ENCODE measurements at places on chromosomes 6 and 20.

DNA sequence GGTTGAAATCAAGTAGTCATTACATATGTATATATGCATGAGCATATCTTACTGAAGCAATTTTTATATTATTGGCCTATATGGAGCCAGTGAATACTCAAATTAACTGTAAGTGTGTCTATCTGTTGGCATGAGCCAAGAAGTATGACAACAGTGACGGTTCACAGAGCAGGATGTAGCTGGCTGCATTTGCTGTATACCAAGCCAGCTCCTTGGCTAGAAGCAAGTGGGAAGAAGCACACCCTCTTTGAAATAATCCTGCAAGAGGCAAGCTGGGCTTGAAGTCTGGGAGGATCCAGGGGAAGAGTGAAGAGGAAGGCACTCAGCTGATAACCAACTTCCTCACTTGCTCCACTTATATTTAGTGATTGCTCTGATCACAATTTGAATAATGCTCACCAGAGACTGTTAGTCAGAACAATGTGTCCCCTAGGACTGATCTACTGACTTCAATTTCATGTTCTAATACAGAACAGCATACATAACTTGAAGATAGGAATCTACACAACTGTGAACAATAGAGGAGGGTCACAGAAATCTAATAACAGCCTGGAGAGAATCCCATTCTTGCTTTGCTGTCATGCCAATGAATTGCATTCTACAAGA is 497.3 kb downstream of the PRKN start:
- no peak for DNase-seq

DNA sequence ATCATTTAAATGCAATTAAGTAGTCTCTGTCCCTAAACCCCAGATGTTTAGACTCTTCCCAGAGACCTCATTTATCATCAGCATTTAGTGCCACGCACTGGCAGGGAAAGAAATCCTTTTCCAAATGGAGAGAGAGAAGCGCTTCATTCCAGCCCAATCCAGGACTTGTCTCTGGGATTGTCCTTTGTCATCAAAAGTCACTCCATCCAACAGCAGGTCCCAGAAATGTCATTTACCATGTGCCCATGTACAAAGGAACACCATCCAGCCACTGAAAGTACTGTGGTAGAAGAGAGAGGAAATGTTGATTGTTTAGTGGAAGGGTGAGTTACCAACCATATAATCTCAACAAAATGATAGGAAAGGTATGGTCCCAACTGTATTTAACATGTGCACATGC is 66.9 kb upstream of the SMIM28 start:
- DNase-seq, result no peak

- DNase-seq, result no peak
These were observed 98.7 kb upstream of the LAMA2 start for GRCh38 chr6:128784266-128784665.

DNA sequence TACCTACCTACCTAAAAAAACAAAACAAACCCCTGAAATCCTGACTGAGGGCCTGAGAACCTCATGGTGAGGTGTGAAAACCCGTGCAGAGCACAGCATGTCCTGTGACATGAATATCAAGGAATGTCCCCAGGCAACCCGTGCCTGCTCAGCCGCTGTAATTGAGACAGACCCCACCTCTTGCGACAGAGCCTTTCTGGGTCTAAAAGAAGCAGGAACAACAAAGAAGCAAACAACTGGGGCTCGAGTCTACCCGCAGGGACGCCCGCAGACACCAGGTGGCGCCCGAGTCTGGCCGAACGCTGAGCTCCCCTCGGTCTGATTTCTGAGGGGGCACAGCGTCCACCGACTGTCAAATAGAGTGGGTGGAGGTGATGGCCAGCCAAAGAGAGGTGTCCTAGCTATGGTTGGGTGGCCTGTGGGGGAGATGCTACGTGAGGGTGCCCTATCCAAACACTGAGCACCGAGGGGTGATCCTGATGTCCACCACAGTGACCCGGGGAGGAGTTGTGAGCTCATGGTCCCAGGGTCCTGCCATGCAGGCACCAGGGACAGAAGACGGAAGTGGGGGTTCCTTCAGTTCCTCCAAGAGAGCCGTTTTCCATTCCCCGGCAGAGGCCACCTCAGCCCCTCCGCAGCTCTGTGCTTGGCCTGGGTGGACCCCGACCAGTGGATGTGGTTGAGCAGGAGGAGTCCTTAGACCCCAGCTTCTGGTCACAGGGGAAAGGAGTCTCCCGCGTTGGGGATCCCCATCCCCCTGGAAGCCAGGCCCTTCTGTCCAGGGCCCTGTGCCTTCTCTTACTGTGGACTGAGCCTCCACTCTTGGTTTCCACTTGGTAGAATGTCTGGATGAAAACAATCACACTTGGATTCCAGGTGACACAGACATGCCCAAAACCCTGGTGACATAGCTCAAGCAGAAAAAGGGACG is 268.2 kb downstream of the CDC5L start:
- DNase-seq, result peak; percentile 94

GRCh38 chr6:84902354-84902928 is 138.0 kb upstream of the TBX18 start:
- no peak for DNase-seq

DNA sequence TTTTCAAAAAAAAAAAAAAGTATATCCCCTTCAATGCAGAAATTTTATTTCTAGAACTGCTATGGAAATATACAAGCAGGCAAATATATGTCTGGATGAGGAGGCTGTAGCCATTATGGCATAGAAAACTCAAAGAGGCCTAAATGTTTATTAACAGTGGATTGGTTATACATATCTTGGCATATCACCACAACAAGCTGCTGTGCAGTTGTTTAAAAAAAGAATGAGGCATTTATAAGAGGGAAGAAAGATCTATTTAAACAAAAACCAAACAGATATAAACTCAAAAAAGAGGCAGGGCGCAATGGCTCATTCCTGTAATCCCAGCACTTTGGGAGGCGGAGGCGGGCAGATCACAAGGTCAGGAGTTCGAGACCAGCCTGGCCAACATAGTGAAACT is 26.2 kb downstream of the CASS4 start:
- DNase-seq, result no peak

DNA sequence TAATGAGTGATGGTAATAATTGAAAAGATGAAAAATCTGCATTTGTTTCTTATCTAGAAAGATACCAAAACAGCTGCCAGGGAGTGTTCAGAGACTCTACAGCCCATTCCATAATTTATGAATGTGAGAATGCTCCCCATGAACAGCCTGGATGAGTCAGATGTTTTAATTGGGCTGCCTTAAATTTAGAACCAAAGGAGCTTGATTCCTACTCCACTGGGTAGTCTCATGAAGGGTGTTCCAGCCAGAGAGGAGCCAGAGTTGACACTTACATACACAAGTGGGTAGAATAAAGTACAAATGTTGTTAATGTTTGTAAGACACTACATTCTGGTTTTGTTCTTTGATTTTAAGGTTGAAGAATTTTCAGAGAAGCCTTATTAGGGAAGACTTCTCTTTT is 158.7 kb upstream of the PRND start:
- DNase-seq, result no peak

- no peak for DNase-seq
These were observed 98.7 kb downstream of the SHLD1 start for GRCh38 chr20:5848711-5849505.

- no peak for DNase-seq
These were observed 82.3 kb upstream of the PHACTR2 start for GRCh38 chr6:143595251-143596036.
